Stimulated activated CD8-positive, alpha-beta memory T cell treated with anti-CD3 and anti-CD28 coated beads, Interleukin-15, amount 100 ng/mL, for 48 hours (primary cell): ENCODE measurements at places on chromosomes 11 and 22.
A peak's percentile ranks its signal among the peaks of the same experiment; 100 is the strongest.

DNA sequence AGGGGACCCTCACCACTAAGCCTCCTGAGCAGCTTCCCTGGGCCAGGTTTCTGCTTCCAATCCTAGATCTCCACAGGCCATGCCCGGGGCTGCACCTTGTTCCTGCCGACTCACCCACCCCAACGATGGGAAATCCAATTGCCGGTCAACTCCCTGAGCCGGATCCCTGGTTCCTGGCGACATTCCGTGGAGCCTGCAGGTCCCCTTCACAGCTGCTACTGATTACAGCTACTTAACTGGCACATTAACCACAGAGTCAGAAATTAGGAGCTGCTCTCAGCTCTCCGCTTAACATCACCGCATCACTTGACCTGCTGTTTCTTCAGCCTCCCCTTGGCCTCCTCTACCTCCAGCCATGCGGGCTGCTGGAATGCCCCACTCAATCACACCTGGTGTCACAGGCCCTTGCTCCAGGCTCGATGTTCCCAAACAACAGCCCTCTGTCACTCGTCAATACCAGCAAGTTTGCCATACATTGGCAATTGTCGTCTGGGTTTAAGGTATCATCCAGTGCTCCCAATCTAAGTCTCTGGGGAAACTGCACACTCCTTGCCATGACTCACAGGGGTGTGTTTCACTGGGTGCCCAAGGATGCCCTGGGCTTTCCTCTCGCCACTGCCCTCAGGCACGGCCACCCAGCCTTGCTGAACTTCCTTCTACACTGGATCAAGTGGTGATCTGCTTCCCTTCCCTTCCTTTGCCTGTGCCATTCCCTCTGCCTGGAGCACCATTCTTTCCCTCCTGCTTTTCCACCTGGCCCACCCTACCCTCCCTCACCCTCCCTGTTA is 181.0 kb downstream of the MN1 start:
- DNase-seq: no peak

- no peak for DNase-seq
Measured at GRCh38 chr11:81866896-81867295, 866.8 kb downstream of the FAM181B start.

DNA sequence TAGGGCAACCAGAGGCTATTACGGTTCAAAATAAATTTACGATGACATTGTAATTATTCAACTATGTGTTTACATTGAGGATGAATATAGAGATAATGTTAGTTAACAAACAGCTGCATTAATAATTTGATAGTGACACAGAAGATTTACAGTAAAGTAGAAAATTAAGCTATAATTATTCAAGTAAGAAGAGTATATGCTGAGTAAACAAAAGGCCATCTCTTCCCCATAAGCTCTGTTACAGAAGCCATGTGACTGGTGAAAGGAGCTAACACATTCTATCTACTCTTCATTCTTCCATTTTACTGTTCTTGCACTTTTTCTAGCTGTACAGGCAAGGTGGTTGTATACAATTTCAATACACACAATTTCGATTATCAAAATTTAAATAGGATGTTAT is 54.2 kb downstream of the IMMP1L start:
- DNase-seq: no peak

- DNase-seq: no peak
Measured at GRCh38 chr22:40542821-40543540, 93.5 kb downstream of the MRTFA start.

- DNase-seq: no peak
Measured at GRCh38 chr22:35368386-35368785, 12.5 kb upstream of the HMOX1 start.

- no peak for DNase-seq
Measured at GRCh38 chr11:95796501-95796900, 6.2 kb downstream of the CEP57 start.

GRCh38 chr22:28115426-28115825 is 196.4 kb upstream of the PITPNB start:
- DNase-seq: no peak

DNA sequence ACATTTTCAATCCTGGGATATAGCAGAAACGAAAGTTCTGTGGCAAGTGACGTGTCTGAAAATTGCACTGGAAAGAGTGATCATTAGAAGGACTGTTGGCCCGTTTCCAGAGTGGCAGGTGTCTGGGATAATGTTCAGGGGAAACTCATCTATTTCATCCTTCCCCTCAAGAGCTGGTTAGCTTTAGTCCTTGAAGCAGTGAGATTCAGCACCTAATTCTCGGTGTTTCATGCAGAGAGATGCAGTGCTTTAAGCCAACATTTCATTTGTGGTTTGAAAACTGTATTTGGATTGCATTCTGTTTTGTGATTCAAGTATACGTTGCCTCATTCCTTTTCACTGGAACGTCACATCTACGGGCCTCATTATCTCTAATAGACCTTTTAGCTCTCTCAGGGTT is 205.0 kb upstream of the RAG2 start:
- DNase-seq: no peak

DNA sequence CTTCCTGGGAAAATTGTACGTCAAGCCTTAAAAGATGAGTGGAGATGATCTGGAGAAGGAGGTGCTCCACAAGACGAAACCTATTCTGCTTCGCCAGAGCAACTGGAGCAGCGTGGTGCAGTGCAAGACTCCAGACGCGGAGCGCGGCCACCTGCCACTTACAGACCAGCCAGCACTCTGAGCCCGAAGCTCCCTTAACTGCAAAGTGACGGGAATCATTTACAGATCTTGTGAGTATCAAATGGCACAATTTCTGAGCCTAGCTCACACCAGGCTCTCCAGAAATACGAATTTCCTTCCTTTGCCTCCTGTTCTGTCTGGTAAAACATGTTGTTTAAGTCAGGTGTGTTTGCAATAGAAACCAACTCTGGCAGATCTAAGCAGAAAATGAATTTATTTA is 369.3 kb downstream of the CADM1 start:
- no peak for DNase-seq

DNA sequence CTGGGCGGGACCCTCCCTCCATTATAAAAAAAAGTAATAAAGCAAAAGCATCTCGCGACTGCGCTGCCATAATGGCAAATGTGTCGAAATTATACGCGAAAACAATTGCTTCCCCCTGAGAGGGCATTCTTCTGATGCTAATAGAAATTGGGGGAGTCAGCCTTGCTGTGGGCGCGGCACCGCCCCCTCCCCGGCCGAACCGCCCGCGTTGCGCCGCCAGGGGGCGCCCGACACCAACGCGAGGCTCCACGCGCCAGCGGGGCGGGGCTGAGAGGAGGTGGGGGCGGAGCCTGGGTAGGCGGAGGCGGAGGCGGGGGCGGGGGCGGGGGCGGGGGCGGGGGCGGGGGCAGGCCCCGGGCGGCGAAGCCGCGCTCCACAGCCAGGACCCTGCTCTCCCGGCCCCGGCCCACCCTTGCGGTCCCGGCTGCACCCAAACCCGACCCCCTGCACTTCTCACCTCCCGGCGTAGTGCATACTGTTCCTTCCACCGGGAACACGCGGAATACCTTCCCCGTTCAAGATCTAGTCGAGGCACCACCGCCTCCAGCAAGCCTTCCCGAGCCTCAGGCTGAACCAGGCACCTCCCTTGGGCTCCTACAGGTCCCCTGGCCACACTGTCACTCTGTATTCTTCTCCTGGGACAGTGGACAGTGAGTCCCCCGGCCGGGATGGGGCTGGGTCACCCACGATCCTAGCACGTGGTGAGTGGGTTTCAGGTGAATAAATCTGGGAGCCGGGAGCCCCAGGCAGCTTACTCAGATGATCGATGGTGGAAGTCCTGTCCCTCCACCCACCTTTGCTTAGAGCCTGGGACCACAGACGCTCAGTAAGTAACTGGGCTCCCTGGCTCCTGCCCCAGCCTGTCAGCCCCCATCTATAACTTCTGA is 15.5 kb upstream of the UPK3A start:
- peak; percentile 68 for DNase-seq

- no peak for DNase-seq
Measured at GRCh38 chr11:528815-529727, 6.3 kb downstream of the HRAS start.

DNA sequence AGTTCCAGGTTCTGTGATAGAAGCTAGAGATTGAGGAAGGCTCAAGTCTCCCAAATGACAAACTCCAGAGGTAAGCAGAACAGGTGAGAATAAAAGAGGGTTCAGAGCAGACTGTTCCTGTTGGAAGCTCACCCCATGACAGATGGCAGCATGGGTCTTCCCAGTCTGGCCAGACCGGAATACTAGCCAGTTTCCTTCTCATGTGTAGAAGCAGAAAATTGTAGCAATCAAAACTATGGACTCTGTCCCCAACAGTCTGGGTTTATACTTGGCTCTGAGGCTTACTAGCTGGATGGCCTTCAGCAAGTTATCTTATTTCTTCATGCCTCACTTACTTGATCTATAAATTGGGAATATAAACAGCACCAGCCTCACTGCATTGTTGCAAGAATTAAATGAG is 494.8 kb downstream of the MN1 start:
- DNase-seq: no peak

DNA sequence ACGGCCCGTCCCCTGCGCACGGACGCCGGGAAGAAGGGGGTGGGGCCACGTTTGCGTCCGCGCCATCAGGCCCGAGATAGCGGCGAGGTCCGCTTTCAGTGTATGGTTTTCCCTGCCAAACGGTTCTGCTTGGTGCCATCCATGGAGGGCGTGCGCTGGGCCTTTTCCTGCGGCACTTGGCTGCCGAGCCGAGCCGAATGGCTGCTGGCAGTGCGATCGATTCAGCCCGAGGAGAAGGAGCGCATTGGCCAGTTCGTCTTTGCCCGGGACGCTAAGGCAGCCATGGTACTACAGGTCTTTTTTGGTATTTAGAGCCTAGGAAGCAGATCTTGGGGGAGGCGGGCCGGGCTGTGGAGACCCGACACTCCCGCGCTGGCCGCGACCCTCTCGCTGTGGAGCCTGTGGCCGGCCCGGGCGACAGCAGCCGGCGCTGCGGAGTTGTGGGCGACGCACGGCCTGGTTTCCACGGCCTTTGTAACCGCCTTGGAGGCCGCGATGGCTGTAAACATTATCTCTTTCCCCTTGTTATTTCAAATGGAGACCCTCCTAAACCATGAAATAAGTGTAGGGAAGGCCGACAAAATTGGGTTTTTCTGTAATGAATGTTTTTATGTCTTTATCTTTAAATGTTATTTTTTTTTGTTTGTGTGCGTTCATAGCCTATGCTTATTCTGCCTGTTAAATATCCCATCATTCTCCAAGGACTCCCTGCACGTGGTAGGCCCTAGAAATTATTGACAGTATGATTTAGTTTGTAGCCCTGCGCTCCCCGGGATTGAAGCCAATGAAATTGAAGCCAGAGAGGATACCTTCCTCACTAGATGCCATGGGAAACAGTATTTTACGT is at the start of gene AASDHPPT:
AASDHPPT (plus strand) TSS at position 54 of the 847 bp plus-strand sequence; CDS start at position 103, 49 bp downstream.
- DNase-seq: no peak

GRCh38 chr11:46122945-46123715 is 1.9 kb upstream of the PHF21A start:
- DNase-seq: no peak

- DNase-seq: no peak
Measured at GRCh38 chr11:61126256-61126655, 24.0 kb downstream of the CD5 start.

GRCh38 chr11:92347454-92347853 is 122.8 kb downstream of the FAT3 start:
- DNase-seq: no peak

- DNase-seq: no peak
Measured at GRCh38 chr11:15565880-15566279, 451.2 kb downstream of the INSC start.

- DNase-seq: no peak
Measured at GRCh38 chr11:13207665-13208594, 69.7 kb upstream of the BMAL1 start.

- no peak for DNase-seq
Measured at GRCh38 chr11:74577624-74578396, 14.6 kb upstream of the POLD3 start.

DNA sequence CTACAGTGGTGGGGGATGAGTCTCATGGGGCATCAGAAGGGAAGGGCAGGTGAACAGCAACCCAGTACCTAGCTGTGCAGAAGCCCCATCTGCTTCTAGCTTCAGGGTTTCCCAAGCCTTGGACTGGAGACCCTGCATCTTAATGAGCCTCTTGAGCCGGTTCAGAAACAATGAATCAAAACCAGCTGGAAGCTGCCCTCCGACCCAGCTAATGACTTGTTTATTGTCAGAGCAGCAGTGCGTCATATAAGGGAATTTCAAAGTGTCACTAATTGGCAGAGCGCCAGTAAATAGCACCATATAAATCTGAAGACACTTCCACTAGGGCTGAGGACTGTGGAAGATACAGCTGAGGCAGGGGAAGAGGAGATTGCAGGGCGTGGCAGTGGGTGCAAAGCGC is 57.5 kb downstream of the RPUSD4 start:
- no peak for DNase-seq

DNA sequence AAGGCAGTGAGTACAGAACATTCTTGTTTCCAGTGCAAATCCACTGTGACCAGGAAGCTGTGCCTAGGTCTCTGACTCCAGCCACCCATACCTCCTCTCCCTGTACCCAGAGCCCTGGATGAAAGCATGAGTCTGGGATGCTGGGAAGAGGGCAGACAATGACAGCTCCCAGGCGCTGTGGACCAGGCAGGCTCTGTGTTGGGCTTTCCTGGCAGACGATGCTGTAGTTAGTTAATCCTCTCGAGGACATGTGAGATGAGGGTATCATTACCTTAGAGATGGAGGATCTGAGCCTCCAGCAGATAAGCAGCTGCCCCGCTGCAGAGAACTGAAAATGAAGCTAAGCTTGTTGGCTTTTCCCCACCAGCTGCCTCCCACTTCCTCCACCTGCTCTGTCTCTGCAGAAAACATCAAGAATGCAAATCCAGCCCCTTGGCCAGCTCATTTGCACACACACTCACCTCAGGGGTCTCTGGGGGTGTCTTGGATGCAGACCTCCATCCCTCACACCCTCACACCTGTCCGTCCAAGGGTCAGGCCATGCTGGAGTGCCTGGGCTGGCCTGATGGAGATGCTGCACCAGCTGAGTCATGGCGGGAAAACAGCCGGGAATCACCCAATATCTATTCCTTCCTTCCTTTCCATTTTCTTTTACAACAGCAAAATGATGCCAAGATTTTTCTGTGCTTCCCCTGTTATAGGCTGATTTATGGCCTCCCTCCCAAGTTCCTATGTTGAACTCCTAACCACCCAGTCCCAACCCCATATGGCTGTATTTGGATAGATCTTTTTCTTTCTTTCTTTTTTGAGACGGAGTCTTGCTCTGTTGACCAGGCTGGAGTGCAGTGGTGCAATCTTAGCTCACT is 94.9 kb upstream of the SEPTIN5 start:
- DNase-seq: no peak

DNA sequence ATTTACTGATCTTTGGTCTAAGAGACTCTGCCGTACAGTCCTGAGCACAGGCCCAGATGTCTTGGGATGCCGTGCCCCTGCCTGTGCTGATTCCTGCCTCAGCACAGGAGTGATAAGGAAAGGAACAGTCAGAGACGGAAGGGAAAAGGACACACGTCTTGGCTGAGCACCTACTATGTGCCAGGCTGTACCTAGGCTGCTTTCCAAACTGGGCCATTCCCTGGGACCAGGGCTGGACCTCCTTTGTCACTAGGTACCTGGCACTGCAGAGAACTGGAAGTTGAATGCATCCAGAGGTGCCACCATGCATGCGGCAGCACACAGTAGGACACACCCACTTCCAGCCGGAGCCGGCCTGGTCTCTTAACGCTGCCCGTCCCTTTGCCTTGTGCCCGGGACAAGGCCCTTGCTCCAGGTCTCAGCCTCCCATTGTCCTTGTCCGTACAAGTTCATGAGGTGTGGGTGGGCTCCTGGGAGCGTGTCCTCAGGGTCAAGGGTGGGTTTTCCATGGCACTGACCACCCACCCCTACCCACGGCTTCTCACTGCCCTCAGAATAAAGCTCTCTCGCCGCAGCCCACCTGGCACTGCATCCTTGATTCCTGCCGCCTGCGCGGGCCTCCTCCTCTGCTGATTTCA is 1.1 kb upstream of the SSTR3 start:
- no peak for DNase-seq
